H9 (cell line): ENCODE measurements at places on chromosomes 13 and 19.

DNA sequence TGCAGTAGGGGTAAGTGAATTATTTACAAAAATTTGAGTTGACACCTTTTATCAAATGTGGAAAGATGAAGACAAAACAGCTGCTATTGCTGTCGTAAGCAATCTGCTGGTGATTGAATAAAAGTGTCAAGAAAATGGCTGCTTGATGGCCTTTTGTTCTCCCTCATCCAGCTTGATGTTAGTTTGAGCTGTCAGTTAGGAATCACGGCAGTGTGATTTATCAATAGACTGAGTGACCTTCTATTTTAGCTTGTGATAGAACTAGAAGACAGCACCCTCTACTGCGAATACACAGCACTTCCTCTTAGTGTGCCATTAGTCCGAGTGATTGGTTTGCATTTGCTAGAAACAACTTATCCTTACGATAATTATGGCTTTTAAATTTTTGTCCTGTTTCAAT lies 76.3 kb downstream of the MZT1 start:
- DNase-seq: no peak

- DNase-seq: no peak
Measured at GRCh38 chr19:3672575-3672948, 27.7 kb downstream of the PIP5K1C start.

GRCh38 chr19:40717325-40717879 lies 490 bp downstream of the ITPKC start:
- DNase-seq: no peak

DNA sequence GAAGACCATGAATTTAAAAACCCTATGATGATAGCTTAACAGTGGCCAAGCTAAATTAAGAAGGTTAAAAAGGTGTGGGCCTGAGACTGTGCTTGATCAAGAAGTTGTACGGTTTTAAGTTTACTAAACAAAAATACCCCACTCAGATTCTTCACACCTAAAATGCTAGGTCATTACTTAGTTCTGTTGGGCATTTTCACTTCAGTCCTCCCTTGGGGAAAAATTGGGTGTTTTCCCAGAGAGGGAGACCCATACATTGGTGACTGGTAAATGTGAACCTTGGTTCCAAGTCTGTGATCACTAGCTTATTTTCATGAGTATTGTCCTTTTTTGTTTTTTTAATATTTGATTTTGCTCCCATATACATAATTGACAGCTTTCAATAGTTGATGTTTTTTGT lies 44.4 kb downstream of the MTUS2 start:
- DNase-seq: no peak

GRCh38 chr13:73850104-73850873 lies 283.9 kb downstream of the KLF12 start:
- DNase-seq: no peak

DNA sequence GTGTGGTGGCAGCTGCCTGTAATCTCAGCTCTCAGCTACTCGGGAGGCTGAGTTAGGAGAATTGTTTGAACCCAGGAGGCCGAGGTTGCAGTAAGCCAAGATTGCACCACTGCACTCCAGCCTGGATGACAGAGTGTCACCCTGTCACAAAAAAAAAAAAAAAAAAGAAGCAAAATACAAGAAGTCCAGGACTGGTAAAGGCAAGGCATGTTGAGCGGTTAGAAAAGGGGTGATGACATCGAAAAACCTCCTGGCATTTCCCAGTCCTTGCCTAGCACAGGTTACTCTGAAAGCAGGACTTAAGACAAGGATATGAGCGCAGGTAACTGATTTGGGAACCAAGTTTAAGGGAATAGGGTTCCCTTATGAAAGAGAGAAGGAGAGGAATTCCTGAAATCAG lies 2.5 kb upstream of the LILRB4 start:
- no peak for DNase-seq

DNA sequence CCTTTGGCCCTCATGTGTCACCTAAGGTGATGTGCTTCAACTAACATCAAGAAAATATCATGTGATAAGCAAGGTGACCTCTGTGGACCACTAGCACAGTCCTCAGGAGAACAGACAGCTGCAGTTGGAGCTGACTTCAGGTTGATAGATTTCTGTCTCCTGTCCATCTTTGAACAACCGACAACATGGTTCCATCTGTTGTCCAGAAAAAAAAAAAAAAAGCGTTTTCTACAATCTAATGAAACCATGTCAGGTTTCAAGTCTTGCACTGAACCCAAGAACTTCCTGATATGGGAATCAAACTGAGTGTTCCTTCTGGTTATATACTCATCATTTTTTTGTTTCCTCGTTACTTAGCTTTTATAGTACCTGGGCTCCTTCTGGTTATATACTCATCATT lies 75.7 kb downstream of the LHFPL6 start:
- no peak for DNase-seq

DNA sequence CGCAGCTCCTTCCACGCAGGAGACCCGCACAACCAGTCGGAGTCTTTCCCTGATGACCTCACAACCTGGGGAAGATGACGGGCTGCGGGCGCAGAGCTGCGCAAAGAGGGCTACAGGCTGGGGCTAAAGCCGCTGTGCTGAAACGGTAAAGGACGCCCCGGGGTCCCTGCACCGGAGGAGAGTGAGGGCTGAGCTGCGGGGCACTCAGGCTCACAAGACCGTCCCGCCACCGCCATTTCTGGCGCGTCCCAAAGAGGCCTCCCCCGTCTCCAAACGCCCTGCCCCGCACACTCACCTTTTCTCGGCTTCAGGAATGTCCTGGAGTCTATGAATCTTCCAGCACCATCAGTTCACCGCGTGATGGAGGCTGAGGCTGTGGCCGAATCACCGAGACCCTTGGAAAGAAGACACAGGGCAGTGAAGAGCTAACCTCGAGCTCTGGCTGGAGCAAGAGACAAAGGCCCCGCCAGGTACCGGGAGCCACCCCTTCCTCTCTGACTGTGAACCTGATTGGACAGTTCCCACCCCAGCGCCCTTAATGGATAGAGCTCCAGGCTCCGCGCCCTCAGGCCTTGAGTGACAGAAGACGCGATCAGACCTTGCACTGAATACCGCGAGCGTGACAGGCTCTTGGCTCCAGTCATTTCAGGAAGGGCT lies 41.8 kb upstream of the ZNF429 start:
- DNase-seq: peak; percentile 95

GRCh38 chr13:83086948-83087347 lies 795.3 kb downstream of the SLITRK1 start:
- DNase-seq: no peak

DNA sequence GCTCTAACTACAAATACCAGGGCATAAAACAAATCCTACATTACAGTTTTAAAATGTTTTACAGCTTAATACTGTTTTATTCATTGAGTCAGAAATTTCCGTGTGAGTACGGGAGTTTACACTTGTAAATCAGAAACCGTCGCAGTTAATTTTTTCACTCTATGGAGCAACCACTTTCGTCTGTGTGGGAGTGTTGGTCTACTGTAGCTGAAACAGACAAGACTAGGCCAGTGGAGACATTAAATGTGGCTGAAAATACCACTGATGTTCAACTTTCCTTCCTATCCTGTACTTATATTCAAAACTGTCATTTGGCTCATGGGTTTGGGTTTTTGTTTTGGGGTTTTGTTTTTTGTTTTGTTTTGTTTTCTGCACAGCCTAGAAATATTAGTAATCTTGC lies 268.7 kb downstream of the DCT start:
- no peak for DNase-seq

DNA sequence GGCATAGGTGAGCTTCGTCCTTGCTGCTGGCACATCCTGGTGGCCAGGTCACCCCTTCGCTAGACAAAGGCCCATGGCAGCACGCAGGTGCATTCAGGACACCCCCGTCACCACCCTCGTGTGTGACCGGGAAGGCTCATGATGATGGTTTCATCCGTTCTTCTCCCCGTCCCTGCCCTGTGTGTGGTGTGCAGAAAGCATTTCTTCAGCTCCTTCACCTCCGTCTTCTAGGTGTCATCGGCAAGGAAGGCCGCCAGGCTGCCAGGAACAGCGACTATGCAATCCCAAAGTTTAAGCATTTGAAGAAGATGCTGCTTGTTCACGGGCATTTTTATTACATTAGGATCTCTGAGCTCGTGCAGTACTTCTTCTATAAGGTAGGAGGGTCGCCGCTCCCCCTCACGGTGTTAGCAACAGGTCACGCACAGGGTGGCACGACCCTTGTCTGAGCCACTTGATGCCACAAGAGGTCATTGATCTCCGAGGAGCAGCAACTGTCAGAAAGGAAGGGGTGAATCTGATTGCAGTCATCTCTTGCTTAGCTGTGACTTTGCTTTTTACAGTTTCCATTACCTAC lies 111.0 kb upstream of the MCF2L start:
- DNase-seq: no peak

DNA sequence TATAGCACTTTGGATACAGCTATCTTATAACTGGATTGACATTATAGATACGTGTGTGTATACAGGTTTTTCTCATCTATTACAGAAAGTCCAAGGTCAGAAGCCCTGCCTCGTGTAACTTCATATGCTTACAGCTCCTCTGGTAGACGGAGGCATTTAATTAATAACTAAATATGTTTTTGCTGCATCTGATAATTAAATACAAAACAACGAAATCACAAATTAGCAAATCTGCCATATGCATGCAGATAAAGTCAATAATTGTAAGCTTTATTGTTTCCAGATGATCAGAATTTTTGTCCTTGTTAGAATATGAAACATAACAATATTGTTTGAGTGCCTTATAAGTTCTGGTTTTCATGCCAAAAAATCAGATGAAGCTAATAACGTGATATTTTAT lies 717.7 kb downstream of the LIG4 start:
- no peak for DNase-seq

- DNase-seq: peak; percentile 55
Measured at GRCh38 chr13:51894239-51894638, 32.5 kb downstream of the CCDC70 start.

GRCh38 chr19:8629184-8629583 lies 1.2 kb upstream of the NFILZ start:
- no peak for DNase-seq

- DNase-seq: no peak
Measured at GRCh38 chr13:97255515-97256021, 33.4 kb downstream of the MBNL2 start.

DNA sequence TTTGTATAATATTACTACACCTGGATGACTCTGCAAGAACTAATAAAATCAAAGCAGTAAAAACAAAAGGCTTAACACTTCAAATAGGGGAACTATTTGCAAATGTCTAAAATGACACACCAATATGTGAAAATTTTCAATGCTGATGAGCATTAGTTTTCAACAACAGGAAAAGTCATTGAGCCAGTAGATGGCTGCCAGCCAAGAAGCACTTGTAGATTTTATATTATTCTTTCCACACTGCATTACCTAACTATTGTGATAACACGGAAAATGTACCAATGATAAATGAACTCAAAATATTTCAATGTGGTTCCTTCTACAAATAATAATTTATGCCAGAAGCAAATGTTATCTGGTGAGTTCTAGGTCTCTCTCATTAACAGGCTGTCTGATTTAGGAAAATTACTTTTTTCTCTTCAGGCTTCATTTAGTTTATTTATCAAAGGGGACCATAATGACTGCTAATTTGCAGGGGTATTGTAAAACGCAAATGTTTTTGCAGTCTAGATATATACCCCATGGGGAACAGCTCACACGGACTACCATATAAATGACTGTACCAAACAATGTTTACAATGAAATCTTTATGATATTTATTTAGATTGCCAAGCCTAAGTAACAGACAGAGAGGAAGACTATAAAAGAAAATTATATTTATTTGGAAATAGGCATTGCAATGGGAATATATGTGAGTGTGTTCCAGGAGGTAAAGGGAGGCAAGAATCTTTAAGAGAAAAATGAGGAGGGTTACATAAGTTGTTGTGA lies 407.8 kb downstream of the LIG4 start:
- DNase-seq: no peak

DNA sequence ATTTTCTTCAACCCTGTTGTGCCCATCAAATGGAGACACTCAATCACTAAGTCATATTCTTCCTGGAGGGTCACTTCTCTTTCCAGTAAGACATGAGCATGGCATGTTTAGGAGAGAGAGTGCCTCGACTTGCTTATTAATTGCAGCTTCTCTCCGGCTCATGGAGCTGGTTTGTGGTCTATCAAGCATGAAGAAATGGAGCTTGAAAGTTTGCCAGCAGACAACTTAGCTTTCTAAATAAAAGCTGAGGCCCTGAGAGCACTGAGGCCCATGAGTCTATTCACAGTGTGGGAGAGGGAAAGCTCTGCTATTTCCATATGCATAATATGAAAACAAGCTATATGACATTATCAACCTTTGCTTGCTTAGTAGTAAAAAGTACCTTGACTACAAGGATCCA lies 378.5 kb downstream of the FGF9 start:
- no peak for DNase-seq

GRCh38 chr19:7789447-7789846 lies 26.4 kb downstream of the CLEC4M start:
- DNase-seq: peak; percentile 91

DNA sequence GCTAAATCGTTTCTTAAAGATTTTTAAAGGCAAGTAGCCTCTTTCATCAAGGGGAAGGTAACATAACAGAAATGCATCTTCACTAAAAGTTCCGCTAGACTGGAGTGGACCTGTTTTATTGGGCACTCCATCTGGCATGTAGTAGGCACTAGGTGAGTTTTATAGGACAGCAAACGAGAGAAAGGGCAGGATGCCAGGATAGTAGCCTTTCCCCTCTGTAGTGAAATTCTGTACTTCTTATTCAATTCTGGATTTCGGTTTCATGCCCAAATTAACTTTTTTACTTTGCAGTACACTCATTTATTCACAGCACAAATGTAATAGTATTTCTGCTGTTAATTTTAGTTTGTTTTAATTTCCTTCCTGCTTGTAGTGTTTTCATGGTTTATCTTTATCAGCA lies 45.2 kb downstream of the GPR180 start:
- no peak for DNase-seq

DNA sequence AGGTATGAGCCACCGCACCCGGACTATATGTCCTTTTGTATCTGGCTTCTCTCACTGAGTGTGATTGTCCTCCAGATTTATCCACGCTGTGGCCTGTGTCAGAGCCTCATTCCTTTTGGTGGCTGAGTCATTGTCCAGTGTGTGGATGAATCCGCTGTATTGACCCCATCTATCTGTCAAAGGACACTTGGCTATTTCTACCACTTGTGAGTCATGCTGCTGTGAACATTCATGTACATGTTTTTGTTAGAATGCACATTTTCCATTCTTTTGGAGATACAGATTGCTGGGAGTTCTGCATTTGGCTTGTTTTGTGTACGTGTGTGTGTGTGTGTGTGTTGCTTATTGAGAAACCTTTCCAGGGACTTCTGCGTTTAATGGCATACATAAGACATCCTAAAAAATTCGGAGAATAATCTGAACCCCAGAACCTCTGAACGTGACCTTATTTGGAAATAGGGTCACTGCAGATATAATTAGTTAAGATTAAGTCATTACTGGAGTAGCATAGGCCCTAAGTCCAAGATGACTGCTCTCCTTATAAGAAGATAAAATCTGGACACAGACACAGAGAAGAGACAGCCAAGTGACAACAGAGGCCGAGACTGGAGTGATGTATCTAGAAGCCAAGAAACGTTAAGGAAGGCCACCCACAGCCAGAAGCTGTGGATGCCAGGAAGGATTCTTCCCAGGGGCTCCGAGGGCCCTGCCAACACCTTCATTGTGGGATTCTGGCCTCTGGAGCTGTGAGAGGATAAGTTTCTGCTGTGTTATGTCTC lies 4.9 kb upstream of the GIPC3 start:
- DNase-seq: no peak

- DNase-seq: no peak
Measured at GRCh38 chr19:43416951-43417623, 2.4 kb downstream of the TEX101 start.
